Thoracic aorta (tissue), 2 donors: ENCODE measurements at places on chromosomes 11 and 22. TPM values are rescaled to one million over a fixed set of nuclear protein-coding genes. Genes with fewer than 3 reads are reported as not detected.
A peak's percentile ranks its signal among the peaks of the same experiment; 100 is the strongest.

DNA sequence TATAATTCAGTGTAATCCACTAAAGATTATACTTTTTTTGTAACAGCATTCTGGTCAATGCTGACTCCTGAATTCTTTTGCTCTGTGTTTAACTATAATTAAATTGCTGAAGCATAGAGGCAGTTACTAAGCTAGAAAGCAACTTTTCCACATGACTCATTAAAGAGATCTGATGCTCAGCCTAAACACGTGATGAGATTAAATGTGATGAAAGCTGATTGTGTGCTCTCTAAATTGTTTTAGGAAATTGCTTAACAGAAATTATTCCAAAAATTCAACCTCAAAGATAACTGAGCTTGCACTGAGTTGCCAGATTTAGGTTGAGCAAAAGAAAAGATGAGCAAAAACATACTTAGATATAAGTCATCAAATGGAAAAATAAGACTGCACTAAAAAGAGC, 1033.6 kb downstream of the FAM181B start:
- H3K4me1 ChIP-seq, result no peaks in the 10 kb centered on the region
- no peak overlapping the region for H3K4me3 ChIP-seq
- no peak for DNase-seq
- H3K36me3 ChIP-seq, result no peaks in the 10 kb centered on the region
- no peaks in the 10 kb centered on the region for H3K27me3 ChIP-seq

GRCh38 chr22:32410459-32410858, 1.6 kb downstream of the RTCB start:
- DNase-seq, result no peak
- peaks cover 7% of the 10 kb centered on the region for H3K36me3 ChIP-seq
- H3K4me3 ChIP-seq, result peak overlapping the region; percentile 83
- no peak overlapping the region for H3K27ac ChIP-seq
- peaks cover 15% of the 10 kb centered on the region for H3K4me1 ChIP-seq
- H3K27me3 ChIP-seq, result no peaks in the 10 kb centered on the region

GRCh38 chr11:31806186-31806927, 4.8 kb downstream of the PAX6 start:
- H3K36me3 ChIP-seq, result no peaks in the 10 kb centered on the region
- peaks cover 38% of the 10 kb centered on the region for H3K4me1 ChIP-seq
- DNase-seq, result no peak
- no peak overlapping the region for H3K4me3 ChIP-seq
- peaks cover 65% of the 10 kb centered on the region for H3K27me3 ChIP-seq

GRCh38 chr11:69414773-69415187, 66.7 kb upstream of the LINC01488 start:
- peaks cover 8% of the 10 kb centered on the region for H3K4me1 ChIP-seq
- H3K27ac ChIP-seq, result no peak overlapping the region
- no peak for DNase-seq
- no peaks in the 10 kb centered on the region for H3K36me3 ChIP-seq
- H3K27me3 ChIP-seq, result no peaks in the 10 kb centered on the region
- no peak overlapping the region for H3K4me3 ChIP-seq

DNA sequence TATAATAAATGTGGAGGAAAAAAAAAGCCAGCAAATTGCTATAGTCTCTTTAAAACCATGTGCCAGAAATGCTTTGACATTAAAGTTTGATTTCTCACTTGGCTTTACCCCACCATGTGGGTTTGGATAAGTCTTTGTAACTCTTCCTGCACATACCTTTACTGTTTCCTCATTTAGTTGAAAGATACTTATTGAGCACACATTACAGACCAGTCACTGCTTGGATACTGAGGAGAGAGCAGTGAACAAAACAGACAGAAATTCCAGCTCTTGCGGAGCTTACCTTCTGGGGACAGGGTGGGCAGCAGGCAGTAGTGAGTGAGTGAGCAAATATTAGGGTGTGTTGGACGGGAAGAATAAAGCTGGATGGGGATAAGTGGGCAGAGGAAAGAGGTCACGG, 13.7 kb downstream of the PACS1 start:
- H3K36me3 ChIP-seq, result no peaks in the 10 kb centered on the region
- peaks cover 39% of the 10 kb centered on the region for H3K4me1 ChIP-seq
- H3K27ac ChIP-seq, result peak overlapping the region; percentile 33
- H3K27me3 ChIP-seq, result no peaks in the 10 kb centered on the region
- H3K4me3 ChIP-seq, result no peak overlapping the region

GRCh38 chr11:17351510-17352176, at the start of gene NCR3LG1:
NCR3LG1 (plus strand) TSS chr11:17351800; CDS start chr11:17351970, 170 bp downstream.
- H3K27me3 ChIP-seq, result no peaks in the 10 kb centered on the region
- peak within 1 kb of the TSS; percentile 73 for H3K27ac ChIP-seq
- peak; percentile 11 for DNase-seq
- peak within 1 kb of the TSS; percentile 83 for H3K4me3 ChIP-seq
- no peaks in the 10 kb centered on the region for H3K4me1 ChIP-seq
- no peaks in the 10 kb centered on the region for H3K36me3 ChIP-seq

DNA sequence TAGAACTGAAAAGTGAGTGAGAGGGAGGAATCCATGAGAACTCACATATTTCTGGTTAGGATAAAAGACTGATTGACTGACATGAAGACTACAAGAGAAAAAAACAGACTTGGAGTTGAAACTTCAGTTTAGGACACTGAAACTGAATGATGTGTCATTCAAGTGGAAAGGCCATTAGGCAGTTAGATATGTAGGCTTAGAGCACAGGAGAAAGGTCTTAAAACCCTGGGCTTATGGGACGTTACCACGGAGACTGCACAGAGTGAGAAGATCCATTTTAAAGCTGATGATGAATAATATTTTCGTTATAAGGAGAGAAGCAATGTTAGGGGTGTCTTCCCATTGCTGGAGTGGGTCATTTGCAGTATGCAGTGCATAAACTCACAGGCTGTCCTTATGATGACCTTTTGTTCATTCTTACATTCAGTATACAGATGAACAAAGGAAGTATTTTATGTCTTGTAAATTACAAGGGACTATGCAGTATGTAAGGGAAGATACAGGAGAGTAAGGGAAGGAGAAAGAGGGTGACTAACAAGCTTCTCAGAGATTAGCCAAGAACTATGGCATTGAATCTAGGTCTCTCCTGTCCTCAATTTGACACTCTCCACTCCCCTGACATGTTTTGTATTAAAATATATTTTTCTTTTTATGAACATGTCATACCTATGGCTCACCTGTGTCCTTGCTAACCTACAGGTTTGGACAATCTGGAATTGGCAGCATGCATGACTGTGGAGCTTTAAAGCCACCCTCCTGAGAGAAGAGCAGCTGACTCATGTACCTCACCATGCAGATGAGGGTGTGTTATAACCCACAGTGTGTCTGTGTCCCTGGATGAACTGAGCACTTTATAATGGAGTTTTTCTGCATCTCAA, 63.7 kb downstream of the MAML2 start:
- no peaks in the 10 kb centered on the region for H3K36me3 ChIP-seq
- H3K27ac ChIP-seq, result no peak overlapping the region
- DNase-seq, result no peak

DNA sequence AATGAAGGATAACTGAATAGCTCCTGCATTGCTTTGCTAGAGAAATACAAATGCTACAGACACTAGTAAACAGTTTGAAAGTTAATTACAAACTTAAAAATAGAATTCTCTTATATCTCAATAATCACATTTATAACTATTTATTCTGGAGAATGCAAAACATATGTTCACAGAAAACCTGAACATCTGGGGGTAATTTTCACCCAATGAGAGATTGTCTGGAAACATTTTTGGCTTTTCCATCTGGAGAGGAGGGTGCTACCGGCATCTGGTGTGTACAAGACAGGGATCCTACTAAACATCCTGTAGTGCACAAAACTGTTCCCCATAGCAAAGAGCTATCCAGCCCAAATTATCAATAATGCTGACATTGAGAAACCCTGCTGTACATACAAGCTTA, 378.4 kb upstream of the CHORDC1 start:
- H3K27me3 ChIP-seq, result no peaks in the 10 kb centered on the region
- H3K4me3 ChIP-seq, result no peak overlapping the region
- no peak overlapping the region for H3K27ac ChIP-seq
- DNase-seq, result no peak

- peaks cover 16% of the 10 kb centered on the region for H3K4me1 ChIP-seq
- no peak overlapping the region for H3K4me3 ChIP-seq
These were observed 2.1 kb upstream of the IFT27 start for GRCh38 chr22:36778020-36778419.

GRCh38 chr22:23376256-23376655, 195.9 kb downstream of the BCR start:
- H3K27ac ChIP-seq, result no peak overlapping the region
- no peaks in the 10 kb centered on the region for H3K4me1 ChIP-seq
- no peak overlapping the region for H3K4me3 ChIP-seq
- no peaks in the 10 kb centered on the region for H3K36me3 ChIP-seq
- DNase-seq, result no peak

ANO5 gene
- 6.5 TPM for total RNA-seq

CBLIF gene
- total RNA-seq, result 1.8 TPM

PANX3 gene
- total RNA-seq, result not detected

ZNF70 gene
- 13.8 TPM for total RNA-seq

CSNK2A3 gene
- 1.1 TPM for total RNA-seq

FGF4 gene
- total RNA-seq, result not detected

RAB39A gene
- 5.4 TPM for total RNA-seq
